ENCODE measurements at places on chromosomes 2 and 18. TPM values are rescaled to one million over a fixed set of nuclear protein-coding genes. Genes with fewer than 3 reads are reported as not detected.

GALNT14 gene
- total RNA-seq, result 44.9 TPM

ITGA4 gene
- 1.1 TPM for total RNA-seq

MAP2 gene
- total RNA-seq, result 1.3 TPM

PLGLB1 gene
- total RNA-seq, result not detected

CENPA gene
- total RNA-seq, result 46.7 TPM

ATP9B gene
- 18.7 TPM for total RNA-seq

LRRTM4 gene
- not detected for total RNA-seq

TLX2 gene
- total RNA-seq, result 0.47 TPM

SKA1 gene
- total RNA-seq, result 12.4 TPM

SLC16A14 gene
- total RNA-seq, result 0.99 TPM

ZEB2 gene
- total RNA-seq, result 6.7 TPM

SERPINB11 gene
- not detected for total RNA-seq

DNAH6 gene
- 0.44 TPM for total RNA-seq

CCDC121 gene
- 4.6 TPM for total RNA-seq

All from A549 treated with ZK216348 at 1 μM for 4 hours (cell line).